ENCODE measurements at places on chromosomes 3 and 15.

- DNase-seq, result no peak
Observed at GRCh38 chr15:98315971-98316370, 332.4 kb upstream of the IGF1R start.

DNA sequence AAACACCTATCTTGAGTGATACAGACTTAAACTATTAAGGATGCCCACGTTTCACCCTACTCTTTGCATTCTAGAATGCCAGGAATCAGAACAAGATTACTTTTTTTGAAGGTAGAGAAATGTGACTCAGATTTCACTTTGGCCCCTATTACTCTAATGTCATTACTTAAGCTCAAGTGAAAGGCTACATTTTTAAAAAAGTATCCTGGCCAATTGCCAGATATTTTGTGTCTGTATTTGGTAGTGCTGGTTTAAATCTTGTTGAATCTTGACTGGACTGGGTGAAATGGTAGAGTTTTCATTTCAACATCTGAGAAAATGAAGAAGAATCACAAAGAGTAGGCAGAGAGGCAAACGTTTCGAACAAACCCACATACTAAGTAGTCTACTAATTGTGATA is 218.2 kb upstream of the UBE2E1 start:
- no peak for DNase-seq

DNA sequence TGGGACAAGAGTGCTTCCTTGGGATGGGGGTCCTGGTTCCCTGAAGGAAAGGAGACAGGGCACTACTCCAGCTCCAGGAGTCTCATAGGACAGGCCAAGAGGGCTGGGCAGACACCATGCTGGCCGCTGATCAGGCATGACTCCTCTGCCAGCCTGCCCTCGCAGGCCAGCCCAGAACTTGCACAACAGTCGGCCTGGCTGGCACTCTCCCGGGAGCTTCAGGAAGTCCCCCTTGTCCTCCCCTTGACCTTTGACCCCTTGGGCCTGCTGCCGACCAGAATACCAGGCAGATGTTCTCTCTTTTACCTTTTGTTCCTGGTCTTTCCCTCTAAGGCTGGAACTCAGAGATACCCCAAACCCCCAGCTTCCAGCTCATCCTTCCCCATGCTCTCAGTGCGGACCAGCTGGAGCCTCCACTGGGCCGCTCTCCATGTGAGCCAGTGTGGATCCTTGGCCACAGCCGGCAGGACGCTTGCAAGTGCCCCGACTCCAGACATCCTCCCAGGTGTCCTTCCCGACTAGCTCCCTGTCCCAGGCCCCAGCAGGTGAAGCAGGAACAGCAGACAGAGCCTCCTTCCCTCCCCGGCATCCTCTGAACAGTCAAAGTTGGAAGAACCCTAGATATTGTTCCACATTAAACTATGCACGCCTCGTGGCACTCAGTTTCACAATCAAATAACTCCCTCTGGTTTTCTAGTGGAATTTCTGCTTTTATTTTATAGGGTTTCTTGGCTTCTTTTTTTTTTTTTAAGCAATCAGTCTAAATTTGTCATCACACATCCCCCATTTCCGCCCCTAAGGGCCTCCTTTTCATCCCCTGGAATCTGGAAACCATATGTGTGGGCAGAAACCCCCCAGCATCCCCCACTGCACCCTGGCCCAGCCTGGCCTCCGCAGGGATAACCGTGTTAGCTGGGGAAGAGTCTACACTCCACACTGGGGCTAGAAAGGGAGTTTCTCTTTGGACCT is 15.7 kb downstream of the VPS18 start:
- DNase-seq, result peak; percentile 56

GRCh38 chr3:141650783-141651182 is 87.3 kb upstream of the RNF7 start:
- no peak for DNase-seq

- DNase-seq, result peak; percentile 5
Observed at GRCh38 chr15:41888662-41889253, 5.1 kb downstream of the SPTBN5 start.

GRCh38 chr3:174438501-174439145 is 420.5 kb upstream of the NAALADL2 start:
- DNase-seq, result no peak

GRCh38 chr3:87203809-87204208 is 23.3 kb upstream of the CHMP2B start:
- no peak for DNase-seq

- DNase-seq, result no peak
Observed at GRCh38 chr3:116034086-116034485, 410.8 kb downstream of the GAP43 start.

DNA sequence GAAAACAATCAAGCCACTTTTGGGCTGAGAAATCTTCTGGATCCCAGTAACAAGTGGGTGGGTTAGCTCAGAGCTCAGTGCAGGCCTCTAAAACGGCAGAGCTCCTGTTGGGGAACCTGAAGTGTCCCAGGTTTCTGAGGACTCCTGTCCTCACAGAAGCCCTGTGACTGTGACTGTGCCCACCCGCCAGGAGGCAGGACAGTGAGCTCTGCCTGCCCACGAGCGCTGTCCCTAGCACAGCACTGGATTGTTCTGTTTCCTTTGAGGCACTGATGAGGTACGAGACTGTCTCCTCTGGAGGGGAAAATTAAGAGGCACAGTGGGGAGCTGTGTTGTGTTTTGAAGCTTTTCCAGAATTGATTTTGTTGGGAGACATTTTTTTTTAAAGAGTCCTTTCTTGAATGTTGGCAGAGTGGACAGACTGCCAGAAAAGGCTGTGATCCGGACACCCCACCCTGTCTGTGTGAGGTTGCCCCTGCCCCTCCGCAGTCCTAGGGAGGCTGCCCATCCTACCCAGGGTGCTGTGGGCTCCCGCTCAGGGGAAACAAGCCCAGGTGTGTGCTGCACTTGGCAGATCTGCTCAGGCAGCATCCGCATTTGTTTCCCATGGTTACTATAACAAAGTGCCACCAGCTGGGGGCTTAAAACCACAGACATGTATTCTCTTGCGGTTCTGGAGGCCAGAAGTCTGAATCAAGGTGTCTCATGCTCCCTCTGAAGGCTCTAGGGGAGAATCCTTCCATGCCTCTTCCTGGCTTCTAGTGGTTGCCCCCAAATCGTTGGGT is 66.6 kb upstream of the LARS2 start:
- DNase-seq, result no peak

- no peak for DNase-seq
Observed at GRCh38 chr15:71121442-71121841, 6.2 kb downstream of the THSD4 start.

DNA sequence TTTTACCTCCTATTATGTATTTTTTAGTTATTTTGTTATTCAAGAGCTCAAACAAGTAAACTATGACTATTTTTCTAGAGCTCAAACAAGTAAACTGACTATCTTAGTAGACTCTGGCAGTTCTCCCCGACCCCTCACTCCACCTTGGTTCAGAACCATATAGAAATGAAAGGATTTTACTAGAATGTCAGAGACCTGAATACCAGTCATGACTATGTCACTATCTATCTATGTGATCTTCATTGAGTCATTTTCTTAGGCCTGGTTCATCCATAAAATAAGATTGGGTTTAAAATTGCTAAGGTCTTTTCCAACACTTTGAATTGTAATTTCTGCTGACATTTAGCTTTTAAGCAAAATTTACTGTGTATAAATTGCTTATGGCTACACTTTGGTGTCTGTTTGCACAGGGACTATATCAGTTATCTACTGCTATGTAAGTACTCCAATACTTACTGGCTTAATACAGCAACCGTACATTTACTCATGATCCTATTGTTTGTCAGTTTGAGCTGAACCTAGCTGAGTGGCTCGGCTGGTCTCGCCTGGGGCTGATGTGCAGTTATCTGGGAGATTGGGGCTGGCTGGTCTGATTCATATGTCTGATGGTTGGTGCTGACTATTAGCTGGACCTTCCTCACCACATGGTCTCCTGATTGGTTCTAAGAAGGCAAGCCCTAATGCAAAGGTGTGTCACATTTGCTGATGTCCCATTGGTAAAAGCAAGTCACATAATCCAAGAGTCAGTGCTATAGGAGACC is 37.0 kb downstream of the RASA2 start:
- no peak for DNase-seq

GRCh38 chr3:69505770-69506407 is 120.0 kb upstream of the FRMD4B start:
- DNase-seq, result no peak

DNA sequence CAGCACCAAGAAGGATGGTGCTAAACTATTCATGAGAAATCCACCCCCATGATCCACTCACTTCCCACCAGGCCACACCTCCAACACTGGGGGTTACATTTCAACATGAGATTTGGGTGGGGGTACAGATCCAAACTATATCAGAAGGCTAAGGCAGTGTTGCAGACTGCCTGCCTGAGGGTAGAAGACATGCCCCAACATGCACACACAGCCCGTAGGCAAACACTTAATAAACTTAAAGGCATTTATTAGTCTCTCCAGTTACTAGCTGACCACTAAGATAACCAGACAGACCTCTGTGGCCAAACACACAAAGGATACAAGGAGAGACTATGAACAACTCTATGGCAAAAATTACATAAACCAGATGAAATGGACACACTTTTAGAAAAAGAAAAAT is 10.2 kb downstream of the FAM162A start:
- DNase-seq, result no peak

- DNase-seq, result no peak
Observed at GRCh38 chr3:171791692-171792076, 18.6 kb downstream of the PLD1 start.

- DNase-seq, result no peak
Observed at GRCh38 chr3:135325726-135326235, 530.7 kb downstream of the EPHB1 start.

- no peak for DNase-seq
Observed at GRCh38 chr3:131645638-131646037, 142.9 kb upstream of the MRPL3 start.

DNA sequence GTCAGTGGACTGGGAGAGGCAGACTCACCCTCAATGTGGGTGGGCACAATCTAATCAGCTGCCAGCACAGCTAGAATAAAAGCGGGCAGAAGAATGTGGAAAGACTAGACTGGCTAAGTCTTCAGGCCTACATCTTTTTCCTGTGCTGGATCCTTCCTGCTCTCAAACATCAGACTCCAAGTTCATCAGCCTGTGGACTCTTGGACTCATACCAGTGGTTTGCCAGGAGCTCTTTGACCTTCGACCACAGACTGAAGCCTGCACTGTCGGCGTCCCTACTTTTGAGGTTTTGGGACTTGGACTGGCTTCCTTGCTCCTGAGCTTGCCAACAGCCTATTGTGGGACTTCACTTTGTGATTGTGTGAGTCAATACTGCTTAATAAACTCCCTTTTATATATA is 68.0 kb downstream of the CNTN3 start:
- no peak for DNase-seq

GRCh38 chr15:48358229-48359152 is 27.3 kb downstream of the DUT start:
- peak; percentile 12 for DNase-seq

DNA sequence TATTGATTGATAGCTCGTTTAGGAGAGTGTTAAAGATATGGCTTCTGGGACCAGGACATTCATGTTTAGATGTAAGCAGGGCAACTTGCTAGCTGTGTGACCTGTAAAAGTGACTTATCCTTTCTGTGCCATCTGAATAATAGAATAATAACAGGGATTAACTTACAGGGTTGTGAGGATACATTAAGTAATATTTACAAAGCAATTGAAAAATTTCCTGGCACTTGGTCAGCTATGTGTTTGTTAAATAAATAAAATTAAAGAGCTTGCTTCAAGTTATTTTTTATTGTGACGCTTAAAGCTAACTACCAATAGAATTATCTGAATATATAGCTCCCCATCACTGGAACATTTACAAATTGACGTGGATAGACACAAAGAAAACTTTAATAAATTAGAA is 287.9 kb upstream of the CDIN1 start:
- DNase-seq, result no peak

- no peak for DNase-seq
Observed at GRCh38 chr3:127483902-127484591, 106.5 kb downstream of the TPRA1 start.

GRCh38 chr3:129377615-129378014 is 50.8 kb downstream of the EFCAB12 start:
- no peak for DNase-seq

- DNase-seq, result no peak
Observed at GRCh38 chr3:52769786-52770455, 819 bp downstream of the NEK4 start.

DNA sequence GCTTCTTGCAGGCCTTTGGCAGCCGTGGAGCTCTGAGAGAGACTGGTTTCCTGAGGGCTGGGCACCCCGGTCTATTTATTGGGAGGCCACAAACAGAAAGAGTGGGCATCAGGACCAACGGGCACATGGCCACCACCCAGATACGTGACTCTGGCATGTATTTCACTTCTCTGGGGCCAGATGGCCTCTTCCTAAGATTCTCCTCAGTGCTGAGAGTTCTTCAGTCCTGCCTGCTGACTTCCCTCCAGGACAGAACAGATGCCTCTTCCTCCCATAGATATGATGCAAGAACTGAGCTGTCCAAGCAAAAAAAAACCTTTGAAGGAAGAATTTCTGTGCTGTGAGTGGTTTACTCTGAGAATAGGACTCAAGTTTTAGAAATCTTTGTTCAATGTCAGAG is 107.7 kb downstream of the IGF2BP2 start:
- peak; percentile 46 for DNase-seq

DNA sequence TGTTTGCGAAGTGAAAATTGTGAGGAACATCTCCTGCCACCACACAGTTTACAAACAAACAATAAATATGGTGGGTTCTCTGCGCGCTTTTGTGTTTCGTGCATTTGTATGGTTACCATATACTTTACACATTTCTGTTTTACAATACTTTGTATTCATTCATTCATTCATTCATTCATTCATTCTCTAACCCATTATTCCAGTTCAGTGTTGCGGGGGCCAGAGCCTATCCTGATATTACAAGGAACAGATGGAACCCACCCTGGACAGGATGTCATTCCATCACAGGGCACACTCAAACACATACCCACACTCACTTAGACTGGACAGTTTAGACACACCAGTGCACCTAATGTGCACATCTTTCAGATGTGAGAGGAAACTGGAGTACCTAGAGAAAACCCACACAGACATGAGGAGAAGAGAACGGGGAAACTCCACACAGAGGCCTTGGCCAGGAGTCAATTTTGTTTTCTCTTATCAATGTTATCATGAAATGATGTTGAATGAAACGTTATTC is 160.5 kb downstream of the FNDC3B start:
- DNase-seq, result no peak

- DNase-seq, result no peak
Observed at GRCh38 chr15:78509726-78510312, 2.4 kb downstream of the HYKK start.

DNA sequence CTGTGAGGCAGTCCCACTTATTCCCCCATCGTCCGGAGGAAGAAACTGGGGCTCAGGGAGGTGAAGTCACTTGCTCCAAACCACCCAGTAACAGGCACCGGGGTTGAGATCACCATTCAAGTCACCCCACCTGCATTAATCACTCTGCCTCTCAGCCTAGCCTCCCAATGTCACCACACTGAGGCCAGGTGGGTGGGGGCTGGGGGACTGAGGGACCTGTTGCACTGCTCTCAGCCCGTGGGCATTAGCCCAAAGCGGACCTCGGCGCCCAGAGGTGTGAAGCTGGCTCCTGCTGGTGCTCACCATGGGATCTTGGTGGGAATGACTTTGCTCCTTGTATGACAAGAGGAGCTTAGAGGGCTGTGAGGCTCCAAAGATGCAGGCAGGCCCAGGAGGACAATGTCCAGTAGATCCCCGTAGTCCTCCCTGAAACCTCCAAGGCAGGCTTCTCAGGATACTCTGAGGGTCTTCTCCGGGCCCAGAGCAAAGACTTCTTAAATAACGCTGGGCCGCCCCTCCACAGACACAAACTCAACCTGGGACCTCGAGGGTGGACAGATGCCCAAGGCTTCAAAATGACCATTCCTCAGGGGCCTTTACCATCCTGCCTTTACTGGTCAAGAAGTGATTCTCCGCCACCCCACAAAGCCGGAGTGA is 1.7 kb downstream of the NT5DC2 start:
- DNase-seq, result no peak

- no peak for DNase-seq
Observed at GRCh38 chr15:70875001-70875782, 17.0 kb downstream of the THAP10 start.
